ENCODE measurements at places on chromosomes 12 and 14. TPM values are rescaled to one million over a fixed set of nuclear protein-coding genes. Genes with fewer than 3 reads are reported as not detected.

- DNase-seq, result no peak
These were observed 59.2 kb upstream of the PELI2 start for GRCh38 chr14:56059054-56059453.

- DNase-seq, result peak; percentile 45
These were observed 4.4 kb downstream of the SUSD6 start for GRCh38 chr14:69615496-69616407.

GRCh38 chr14:84877061-84877460 is 652.9 kb upstream of the FLRT2 start:
- no peak for DNase-seq

GRCh38 chr12:27143256-27144069 is 61.1 kb upstream of the C12orf71 start:
- no peak for DNase-seq

- no peak for DNase-seq
These were observed 15.0 kb downstream of the AQP6 start for GRCh38 chr12:49987625-49988303.

GRCh38 chr12:3564411-3564810 is 73.4 kb downstream of the PRMT8 start:
- no peak for DNase-seq

DNA sequence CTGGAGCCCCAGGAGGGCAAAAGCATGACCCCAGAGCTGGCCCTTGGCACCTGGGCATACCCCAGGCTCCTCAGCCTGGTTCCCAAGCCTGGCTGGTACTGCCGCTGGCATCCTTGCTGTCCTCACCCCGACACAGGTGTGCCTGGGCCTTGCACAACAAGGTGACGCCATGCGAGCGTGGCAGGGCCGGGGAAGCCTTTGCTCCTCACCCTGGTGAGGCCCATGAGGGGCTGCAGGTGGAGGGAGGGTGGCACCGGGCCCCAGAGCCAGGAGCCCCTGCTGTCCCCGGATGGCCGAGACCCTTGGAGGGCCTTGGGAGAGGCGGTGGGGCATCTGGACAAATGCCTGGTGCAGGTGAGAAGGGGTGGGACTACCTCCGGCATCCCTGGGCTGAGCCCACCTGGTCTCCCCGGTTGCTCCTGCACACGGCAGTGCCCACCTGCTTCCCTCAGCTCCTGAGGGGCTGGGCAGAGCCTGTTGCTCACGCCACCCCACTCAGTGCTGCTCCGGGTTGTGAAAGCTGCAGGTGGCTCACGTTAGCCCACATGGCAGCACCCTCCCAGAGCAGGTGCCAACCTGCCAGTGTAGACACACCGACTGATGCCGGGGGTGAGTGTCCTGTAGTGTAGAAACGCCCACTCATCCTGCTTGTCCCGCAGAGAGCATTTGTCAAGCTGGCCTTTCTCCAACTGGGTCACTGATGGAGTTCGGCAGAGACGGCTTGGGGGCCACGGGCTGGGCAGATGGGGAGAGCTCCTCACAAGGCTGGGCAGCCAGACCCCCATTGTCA is 24.6 kb upstream of the KIF26A start:
- DNase-seq, result no peak

DNA sequence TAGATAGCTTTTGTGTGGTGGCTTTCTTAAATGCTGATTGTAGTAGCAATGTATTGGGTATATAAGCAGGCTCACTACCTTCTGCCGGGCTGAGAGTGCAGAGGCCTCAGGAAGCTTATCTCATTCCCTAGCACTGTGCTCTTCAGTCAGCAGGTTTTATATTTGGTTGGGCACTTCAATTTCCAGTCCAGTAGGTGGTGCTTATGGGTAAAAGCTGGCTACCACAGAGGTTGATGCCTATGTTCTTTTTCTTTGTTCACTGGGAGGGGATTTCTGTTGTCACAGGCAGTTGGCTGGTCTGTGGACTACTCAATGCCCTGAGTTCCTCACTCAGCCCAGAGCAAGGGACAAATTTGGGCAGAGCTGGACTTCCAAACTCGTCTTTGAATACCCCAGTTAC is 43.0 kb upstream of the GLIPR1 start:
- no peak for DNase-seq

- no peak for DNase-seq
These were observed 6.9 kb upstream of the ABHD12B start for GRCh38 chr14:50864946-50865345.

DNA sequence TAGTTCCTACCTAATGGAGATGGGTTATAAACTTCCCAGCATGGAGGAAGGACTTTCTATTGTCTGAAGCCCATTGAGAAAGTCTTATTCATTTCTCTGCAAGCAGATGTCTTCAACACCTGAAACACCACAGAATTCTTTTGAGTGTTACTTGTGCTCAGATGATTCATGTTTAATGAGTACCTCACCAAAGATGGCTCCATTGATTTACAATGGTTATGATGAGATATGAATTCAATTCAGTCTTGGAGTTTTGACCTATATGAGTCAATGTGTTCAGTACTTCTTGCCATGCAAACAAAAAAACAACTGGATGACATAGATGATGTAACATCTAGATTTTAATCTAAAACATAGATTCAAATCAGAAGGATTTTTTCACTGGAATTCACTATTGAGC is 15.4 kb upstream of the PAWR start:
- no peak for DNase-seq

- no peak for DNase-seq
These were observed 20.1 kb upstream of the DACT1 start for GRCh38 chr14:58617619-58618018.

GRCh38 chr12:113961921-113962710 is 4.0 kb downstream of the RBM19 start:
- DNase-seq, result no peak

GDF3 gene
- total RNA-seq, result 0.53 TPM

GYS2 gene
- total RNA-seq, result not detected

TAS2R46 gene
- total RNA-seq, result 1.6 TPM

ANKRD33 gene
- 1.2 TPM for total RNA-seq

MYF6 gene
- total RNA-seq, result not detected

C12orf50 gene
- not detected for total RNA-seq

SLC25A21 gene
- total RNA-seq, result 1.7 TPM

KRT78 gene
- not detected for total RNA-seq

RBP5 gene
- 5.5 TPM for total RNA-seq

STON2 gene
- total RNA-seq, result 3.4 TPM

FAM181A gene
- total RNA-seq, result not detected
